Stimulated activated CD4-positive, alpha-beta T cell treated with anti-CD3 and anti-CD28 coated beads, Interleukin-4, amount 100 ng/mL, for 24 hours (primary cell): ENCODE measurements at places on chromosomes 16 and 17.
A peak's percentile ranks its signal among the peaks of the same experiment; 100 is the strongest.

- DNase-seq: peak; percentile 77
Measured at GRCh38 chr17:40561871-40562611, 3.2 kb downstream of the CCR7 start.

- no peak for DNase-seq
Measured at GRCh38 chr17:56389356-56389755, 204.1 kb upstream of the NOG start.

DNA sequence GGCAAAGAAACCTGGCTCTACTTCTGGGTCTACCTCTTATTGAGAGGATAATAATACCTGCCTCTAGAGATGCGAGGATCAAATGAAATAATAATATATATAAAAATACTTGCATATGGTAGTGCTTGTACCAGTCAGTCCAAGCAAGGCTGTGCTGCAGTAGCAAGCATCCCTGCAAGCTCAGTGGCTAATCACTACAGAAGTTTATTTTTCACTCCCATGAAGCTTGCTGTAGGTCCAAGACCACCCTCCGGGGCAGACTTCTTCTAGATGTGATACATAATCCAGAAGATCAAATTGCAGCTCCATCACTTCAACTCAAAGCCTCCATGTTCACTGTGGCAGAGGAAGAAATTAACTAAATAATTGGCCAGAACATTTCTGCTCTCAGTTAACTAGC, 48.9 kb upstream of the NKD1 start:
- no peak for DNase-seq

DNA sequence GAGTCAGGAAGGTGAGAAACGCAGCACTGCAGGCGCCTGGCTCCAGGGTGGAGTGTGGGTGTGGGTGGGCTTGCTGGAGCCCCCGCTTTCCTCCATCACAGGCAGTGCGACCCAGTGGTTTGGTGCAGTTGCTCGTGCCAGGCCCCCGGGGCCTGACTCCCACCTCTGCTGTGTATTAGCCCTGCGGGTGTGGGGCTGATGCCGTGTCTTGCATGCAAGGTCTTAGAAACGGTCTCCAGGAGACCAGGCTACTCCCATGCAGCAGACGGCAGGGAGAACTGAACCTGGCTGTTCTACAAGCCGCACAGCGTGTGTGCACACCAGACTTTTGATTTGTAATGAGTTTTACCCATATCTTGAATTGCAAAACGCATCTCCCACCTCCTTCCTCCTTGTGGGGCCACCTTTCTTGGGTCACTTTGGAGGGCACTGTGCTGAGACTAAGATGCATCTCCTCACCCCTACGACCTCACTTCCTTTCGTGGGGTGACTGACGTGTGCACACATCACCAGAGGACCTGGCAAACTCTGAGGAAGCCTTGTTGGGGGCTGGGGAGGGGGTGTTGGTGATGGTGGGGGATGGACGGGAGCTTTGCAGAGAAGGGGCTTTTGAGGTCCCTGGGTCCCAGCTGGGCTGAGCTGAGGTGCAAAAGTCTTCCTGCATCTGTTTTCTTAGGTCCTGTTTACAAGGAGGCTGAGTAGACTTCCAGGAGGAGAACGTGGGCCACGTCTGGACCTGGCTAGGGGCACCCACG, 101.8 kb upstream of the TNRC6C start:
- no peak for DNase-seq

DNA sequence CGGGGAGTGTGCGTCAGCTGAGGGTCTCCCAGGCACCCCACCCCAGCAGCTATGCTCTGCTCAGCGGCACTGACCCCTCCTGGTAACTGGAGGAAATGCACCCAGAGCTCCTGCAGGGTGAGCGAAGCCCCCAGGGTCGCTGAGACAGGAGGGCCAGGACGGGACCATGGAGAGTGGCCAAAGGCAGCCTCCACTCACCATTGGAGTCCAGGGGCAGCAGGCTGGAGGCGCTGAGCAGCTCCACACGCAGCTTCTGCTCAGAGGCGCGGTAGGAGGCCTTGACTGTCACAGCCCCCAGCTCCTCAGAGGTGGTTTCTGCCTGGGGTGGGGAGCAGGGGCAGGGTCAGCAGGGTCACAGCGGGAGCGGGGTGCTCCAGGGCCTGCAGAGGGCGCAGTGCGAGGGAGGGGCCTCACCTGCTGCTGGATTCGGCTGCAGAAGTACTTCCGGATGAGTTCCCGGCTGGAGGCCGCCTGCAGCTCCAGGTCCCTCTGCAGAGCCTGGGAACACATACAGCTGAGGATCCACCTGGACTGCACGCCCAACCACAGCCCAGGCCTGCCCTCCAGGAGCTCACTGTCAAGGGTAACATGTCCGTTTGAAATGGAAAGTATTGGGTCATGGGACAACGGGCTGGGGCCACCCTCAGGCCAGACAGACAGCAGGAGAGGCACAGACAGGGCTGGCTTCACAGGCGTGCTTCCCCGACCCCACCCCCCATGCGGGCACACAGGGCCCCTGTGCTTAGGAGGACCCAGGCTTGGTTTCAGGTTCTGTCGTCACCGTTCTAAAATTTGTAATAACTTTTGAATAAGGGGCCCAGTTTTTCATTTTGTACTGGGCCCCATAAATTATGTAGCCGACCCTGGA, 13.8 kb downstream of the UNC13D start:
- peak; percentile 40 for DNase-seq

DNA sequence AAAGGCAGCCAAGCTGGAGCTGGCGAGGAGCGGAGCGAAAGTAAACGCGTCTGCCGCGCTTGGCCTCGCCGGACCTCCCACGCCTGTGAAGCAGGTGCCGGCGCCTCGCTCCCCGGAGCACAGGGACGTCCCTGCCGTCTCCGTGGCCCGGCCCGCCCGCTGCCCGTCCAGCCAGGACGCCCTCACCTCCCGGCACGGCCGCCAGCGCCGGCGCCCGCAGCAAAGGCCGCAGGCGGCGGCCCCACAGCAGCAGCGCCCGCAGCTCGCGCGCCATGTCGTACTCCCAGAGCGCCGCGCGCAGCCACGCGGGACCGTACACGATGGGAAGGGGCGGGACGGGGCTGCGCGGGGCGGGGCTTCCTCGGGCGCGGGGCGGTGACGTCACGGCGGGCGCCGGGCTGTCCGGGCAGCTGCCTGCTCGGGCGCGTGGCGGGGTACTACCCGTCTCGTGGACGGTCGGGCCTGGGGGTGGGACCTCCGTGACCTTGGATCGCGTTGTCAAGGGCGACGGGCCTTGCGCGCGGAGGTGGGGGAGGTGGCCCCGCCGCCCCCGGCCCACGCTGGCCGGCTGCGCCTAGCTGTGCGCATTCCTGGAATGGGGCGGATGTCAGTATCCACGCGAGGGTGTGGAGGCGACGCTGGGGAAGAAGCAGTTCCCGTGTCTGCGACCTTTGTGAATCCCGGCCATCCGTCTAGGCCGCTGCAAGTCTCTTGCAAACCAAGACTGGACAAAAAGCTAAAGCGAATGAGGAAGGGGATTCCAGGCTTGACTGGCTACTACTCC, at the start of gene TRAP1:
TSS of gene TRAP1 (minus strand) at position 290 of the 784 bp plus-strand sequence. CDS start at position 274, 16 bp downstream.
- peak; percentile 90 for DNase-seq

DNA sequence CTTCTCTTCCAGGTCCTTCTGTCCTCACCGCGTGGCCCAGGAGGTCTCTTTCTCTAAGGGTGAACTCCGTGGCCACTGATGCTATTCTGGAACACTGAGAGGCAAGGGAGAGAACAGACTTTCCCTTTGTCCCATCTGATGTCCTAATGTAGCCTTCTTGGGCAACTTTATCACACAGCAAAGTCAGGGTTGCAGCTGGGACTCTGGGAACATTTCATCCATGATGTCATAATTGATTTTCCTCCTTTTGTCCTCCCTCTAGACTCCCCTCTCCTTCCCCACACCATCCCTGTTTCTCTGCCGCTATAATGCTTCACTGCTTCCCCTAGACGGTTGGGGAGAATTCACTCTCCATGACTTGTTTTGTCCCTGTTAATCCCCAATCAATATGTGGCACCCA, 201.0 kb downstream of the SHISA9 start:
- DNase-seq: no peak

DNA sequence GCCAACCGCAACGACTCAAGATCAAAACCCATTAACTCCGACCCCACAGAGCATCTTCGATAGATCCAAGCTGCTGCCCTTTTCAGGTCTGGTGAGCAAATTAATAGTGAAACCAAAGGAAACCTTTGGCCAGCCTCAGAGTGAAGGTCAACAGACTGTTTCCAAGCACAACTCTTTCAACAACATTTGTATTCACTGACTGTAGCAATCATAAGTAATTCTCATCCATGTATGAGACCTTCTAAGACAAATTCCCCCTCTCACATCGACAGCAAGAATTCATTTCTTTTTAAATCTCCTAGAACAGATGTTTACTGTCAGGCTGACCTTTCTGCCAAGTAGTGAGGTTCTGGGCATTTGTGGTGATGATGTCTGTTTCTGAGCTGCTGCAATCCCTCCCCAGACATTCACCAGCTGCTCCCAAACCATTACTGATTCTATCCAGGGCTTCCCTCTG, 64.2 kb downstream of the SLC39A11 start:
- DNase-seq: no peak

- no peak for DNase-seq
Measured at GRCh38 chr17:40310882-40311391, 2.0 kb downstream of the RARA start.

DNA sequence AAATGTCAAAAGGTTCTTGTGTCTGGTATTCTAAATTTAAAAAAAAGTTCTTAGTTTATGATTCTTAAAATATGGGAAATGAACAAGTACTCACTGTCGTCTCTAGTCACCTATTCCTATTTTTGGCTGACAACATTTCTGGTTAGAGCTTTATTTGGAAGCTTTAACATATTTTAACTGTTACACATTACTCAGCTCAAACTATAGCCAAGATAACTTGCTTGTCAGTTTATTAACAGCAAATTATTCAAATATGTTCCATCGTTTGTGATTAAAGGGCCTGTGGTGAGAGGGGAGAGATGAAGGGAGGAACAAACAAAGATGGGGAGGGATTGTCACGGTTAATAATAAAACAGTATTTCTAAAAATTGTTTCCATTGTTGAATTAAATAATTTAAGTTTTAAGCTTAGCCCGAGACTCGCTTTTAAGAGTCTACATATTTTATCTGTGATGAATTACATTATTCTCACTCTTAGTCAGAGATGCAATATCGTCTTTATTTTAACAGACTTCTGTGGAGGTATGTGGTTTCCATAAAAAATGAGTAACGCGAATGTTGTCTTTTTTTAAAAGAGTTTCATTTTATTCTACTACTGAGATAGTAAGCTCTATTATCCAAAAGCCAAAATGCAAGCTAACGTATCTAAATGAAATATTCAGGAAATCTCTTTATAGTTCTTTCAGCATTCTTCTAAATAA, 321.9 kb upstream of the PMFBP1 start:
- no peak for DNase-seq
